Germinal center (tissue), 1 donor: ENCODE measurements at places on chromosomes 2 and 18.

DNA sequence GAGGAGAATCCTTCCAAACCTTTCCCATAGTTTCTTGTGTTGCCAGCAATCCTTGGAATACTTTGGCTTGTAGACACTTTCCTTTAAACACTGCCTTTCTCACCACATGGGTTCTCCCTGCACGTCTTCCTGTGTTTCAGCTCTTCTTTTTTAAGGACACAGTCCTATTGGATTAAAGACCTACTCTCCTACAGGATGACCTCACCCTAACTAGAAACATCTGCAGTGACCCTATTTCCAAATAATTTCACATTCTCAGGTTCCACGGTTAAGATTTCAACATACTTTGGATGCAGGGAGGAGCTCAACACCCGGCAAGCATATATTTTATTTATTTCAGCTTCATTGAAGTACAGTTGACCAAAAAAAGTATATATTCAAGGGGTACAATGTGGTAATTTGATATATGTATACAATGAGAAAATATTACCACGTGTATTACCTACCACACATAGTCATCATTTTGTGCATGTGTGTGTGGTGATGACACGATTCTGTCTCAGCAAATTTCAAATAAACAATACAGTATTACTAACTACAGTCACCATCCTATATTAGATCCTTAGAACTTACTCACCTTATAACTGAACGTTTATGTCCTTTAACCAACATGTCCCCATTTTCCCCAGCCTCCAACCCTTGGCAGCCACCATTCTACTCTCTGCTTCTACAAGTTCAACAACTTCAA is 745.0 kb downstream of the CBLN2 start:
- DNase-seq: no peak

DNA sequence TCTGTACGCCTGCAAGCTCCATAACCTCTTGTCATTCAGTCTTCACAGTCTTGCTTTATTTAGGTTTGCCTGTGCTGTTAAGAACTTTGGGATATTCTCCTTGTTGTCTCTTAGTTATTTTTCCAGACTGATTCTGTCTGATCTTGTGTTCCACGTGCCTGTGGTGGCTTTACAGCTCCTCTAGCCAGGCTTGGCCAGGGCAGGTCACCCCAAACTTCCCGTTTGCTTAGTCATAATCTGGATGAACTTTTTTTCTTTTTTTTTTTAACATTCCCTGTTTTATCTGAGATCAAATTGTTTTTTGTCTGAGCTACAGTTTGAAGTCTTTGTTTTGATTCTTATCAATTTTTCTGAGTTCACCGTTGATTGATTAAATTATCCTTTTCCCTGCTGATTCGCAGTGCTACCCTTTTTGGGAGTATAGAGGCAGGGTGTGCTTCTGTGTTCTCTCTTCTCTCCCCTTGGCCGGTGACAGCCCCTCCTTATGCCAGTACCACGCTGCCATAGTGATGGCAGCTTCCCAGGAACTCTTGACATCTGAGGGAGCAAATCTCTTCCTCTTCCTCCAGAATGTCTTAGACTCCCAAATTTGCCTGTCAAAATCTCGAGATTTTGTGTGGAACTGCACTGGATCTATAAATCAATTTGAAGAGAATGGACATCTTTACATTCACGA is 2.5 kb downstream of the SP100 start:
- DNase-seq: no peak

DNA sequence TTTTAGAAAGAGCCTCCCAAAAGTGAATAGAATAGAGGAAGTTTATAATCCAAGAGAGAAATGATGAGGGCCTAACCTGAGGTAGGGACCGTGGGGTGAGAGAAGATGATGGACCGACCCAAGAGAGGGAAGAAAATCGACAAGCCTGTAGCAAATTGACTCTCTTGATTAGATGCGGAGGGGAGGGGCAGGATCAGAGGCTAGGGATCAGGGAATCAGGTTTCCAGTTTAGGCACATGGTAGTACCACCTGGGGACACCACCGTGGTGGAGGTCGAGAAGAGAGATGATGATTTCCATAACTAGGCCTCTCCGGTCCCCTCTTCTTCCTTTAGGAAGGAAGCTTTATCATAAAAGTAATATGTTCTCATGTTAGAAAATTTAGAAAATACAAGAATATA is 108.7 kb upstream of the ALPP start:
- no peak for DNase-seq

DNA sequence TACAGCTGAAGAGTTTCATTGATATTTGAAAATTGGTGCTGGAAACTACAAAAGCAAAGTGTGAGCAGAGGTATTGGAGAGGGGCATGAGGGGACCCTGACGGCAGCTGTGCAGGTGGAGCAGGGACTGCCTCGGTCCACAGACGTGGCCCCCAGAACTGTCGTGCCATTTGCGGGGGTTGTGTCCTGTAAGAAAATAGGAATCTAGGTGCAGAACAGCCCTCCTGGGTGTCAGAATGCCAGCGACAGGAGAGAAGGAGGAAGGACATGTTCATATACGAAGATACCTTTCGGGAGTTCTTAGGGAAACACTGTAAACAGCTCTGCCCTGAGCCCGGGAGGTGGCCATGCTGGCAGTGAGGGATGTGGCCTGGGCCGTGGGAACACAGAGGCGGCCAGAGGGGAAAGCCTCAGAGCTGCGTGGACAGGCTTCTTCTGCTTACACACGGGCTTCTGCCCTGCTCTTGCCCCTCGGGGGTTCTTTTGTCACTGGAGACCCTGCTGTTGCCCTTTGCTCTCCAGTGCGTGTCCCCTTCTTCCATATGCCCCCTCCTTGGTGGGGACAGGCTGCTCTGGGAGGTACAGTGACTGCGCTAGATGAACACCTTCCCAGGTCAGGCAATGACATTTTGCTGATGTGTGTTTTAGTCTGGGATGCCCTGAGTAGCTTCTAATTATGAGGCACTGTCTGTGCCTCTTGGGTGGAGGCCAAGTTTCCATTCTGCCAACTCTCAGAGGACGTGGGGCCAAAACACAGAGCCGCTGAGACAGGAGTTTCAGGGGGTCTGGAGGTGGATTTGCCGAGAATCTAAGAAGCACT is 81.9 kb upstream of the TXNDC2 start:
- DNase-seq: no peak

DNA sequence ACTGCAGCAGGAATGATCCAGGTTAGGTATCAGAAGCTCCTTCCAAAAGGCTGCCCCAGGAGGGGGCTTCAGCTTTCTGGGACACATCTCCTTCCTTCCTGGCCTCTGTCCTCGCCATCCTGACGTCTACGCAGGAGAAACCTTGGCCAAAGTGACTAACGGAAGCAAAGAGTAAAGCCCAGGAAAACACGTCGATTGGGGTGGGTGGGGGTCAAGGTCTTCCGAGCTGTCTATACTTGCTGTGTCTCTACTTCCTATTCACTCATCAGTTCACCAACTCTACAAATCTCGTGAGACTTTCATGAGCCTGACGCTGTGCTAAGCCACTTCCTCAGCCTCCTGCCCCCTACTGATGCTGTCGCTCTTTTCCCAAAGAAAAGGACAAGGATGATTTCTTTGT is 212.6 kb downstream of the TNS1 start:
- peak; percentile 28 for DNase-seq

DNA sequence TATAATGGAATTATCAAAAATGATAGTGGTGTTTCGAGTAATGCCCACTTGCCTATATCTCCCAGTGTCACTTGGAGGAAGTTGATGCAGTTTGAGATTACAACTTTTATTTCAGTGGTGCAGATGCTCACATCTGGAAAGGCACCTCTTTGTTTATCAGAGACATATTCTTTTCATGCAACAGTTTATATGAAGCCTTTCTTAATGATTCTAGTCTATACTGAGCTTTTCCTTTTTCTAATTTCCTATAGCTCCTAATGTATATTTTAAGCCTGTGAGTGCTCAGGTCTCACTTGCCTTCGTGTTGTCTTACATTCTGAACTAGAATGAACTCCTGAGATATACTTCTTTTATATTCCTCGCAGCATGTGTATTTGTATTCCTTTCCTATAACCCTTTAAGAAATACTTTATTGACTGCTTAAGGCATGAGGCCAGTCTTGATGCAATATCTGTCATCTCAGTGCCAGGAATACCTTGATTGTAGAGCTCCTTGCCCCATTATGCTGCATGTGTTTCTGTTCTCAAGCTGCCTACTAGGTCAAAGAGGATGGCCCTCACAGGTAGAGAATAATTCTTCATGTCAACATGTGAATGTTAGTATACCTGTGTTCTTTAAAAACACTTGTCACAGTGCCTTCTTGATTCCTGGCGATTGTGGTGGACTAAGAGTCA is 52.6 kb downstream of the VRK2 start:
- DNase-seq: no peak

DNA sequence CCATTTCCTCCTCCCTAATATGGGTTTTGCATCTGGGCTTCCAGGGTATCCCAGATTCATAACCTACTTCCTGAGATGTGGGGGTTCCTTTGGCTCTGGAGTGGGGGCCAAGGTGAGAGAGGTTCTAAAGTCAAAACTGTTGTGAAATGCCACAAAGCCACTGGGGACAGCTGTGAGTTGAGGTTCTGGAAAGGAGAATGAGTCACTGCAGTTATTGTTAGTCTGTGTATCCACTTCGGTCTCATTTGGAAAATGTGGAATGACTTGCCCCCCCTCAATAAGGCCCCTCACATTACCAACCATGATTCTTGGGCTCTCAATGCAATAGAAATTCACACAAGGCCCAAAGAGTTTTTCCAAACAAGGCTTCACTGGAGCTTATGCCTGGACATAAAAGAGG is 51.1 kb upstream of the LGALSL start:
- no peak for DNase-seq

- no peak for DNase-seq
Measured at GRCh38 chr2:147538821-147539220, 306.0 kb upstream of the ACVR2A start.

DNA sequence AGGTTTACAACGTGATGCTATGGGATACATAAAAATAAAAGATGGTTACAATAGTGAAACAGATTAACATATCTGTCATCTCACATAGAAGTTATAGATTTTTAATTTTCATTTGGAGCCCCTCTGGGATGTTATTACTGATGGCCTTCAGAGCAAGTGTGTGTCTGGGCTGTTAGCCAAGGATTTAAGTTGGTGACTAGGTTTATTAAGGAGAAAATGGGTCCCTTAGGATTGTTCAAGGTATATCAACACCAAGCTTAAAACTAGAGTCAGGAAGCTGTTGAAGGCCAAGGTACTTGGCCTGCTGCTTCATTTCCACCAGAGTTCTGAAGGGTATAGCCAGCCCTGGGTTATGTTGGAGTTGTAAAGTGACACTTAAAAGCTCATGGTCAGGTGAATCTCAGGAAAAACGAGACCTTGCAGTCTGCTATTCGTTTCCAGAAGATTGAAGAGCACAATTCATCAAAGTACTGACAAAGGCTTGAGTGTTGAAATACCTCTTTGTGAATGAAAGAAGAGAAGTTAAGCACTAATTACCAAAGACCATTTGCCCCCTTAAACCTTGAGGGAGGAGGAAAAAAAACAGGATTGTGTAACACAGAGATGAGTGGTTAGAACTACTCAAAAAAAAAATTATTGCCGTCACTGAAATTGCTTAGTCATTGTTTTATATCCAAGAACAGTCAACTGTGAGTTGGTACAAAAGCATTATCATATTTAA is 48.4 kb downstream of the MAP2 start:
- DNase-seq: no peak

DNA sequence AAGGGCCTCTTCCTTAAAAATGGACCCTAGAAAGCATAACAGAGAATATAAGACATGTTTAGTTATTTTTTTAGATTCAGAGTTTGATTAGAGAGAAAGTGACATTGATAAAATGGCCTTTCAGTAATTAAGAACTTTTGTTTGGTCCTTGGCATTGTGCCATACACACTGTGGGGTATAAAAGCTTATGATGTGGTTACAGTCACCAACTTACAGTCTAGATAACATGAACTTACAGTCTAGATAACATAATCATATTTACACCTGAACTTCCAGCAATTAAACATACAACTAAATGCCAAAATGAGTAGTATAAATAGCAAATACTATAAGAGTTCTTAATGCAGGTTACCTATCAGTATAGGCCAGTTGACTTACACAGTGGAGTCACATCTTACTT is 25.6 kb upstream of the EFEMP1 start:
- no peak for DNase-seq

DNA sequence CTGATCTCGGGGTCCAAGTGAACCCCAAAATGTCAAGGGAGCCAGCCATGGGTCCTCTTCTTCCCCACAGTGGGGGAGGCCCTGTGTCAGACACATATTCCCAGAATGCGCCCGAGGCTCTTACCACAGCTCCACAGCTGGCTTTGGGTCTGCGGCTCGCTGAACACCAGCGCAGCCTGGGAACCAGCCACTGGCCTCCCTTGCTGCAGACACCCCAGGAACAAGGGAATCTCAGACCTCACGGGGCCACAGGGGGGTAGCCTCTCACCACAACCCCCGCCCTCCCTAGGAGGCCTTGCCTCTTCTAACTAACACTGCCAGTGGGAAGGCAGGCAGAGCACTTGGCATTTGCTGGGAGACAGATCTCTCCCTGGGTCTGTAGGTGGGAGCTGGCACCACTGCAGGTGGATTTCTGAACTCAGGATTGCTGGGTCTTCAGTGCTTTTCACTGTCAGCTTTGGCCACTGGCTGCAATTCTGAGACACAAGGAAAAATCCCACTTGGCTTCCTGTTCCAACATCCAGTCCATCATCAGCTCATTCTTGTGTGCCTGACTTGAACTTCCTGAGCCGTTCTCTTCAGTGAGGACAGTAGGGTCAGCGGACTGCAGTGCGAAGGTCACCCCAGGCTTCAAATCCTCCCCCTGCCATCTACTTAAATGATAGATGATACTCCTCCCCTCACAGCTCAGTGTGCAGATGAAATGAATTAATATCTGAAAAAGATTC is 128.7 kb downstream of the CAPN13 start:
- DNase-seq: no peak

DNA sequence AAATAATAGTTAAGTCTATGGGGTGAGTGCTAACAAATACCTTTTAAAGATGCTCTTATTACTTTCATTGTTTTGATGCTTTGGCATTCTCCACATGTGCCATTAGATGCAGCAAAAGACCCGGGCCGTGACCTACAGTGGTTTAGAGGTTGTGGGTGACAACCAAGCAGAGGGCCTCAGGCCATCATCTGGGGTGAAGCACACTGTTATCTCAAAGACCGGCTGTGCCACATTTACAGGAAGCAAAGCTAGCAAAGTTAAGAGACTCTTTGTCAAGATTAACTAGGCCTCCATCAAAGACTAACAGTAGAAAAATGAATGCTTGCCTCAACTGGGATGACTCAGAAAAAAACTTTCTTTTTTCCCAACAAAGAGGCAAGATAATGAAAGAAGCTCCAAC is 695.3 kb downstream of the SATB2 start:
- no peak for DNase-seq

- no peak for DNase-seq
Measured at GRCh38 chr18:13217971-13218367, 591 bp upstream of the LDLRAD4 start.

DNA sequence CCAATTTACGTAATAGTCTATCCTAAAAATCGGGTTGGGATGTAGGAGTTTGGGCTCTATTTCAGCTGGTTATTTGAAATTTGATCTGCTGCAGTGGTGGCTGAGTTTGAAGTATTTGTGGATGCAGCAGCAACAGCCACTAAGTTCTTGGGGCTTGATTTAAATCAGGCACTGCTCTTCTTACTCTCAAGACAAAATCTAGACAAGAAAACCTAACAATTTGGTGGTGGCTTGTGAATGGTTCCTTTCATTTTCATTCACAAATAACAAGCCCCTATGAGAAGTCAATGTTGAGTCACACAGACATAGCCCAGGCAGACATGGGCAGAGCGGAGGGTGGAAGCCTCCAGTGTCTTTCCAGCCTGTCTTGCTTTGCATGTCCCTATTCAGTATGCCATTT is 199.3 kb downstream of the LTBP1 start:
- no peak for DNase-seq

- DNase-seq: no peak
Measured at GRCh38 chr2:27856386-27856785, 33.8 kb downstream of the RBKS start.

- DNase-seq: no peak
Measured at GRCh38 chr2:20352581-20353216, 2.1 kb upstream of the PUM2 start.
